ENCODE measurements at places on chromosomes 3 and 15.

GRCh38 chr3:123489400-123490004, 40.6 kb upstream of the ADCY5 start:
- no peak for DNase-seq

- no peak for DNase-seq
Observed at GRCh38 chr3:171959532-171960089, 79.8 kb upstream of the FNDC3B start.

- no peak for DNase-seq
Observed at GRCh38 chr3:115915061-115915460, 291.8 kb downstream of the GAP43 start.

- peak; percentile 50 for DNase-seq
Observed at GRCh38 chr3:59425942-59426341, 376.1 kb upstream of the CFAP20DC start.

GRCh38 chr3:116306720-116307119, 138.6 kb downstream of the LSAMP start:
- DNase-seq = no peak

DNA sequence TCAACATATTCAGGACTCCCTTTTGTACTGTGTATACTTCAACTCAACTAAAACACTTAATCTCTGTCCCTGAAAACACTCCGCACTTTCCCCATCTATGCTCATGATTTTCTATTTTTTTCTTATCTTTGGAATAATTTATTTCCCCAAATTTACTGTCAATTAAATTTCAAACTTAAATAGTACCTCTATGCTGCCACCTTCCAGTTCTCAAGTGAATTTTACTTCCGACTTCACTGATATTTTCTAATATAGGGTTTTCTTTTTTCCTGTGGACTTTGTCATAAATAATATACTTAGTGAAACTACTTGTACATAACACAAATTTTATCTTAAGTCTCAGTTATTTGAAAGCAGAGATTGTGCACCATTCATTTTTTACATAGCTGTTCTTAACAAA, 1303.3 kb downstream of the OTOL1 start:
- DNase-seq = no peak

DNA sequence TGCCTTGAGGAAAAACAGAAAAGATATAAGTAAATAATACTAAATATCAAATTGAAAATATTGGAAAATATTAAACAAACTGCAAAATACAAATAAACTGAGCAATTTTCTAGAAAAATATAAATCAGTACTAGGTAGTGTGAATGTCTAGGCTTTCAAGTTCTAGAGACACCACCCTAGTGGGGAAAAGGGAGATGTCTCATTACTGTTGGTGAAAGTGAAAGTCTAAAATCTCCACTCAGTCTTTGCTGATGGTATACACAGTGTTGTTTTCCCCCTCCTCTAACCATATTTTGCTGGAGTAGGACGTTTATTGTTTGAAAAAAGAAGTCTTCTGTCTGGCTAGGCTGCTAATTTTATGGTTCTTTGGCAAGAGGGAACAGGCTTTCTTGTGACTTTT, 1368.9 kb downstream of the OTOL1 start:
- DNase-seq = no peak

- no peak for DNase-seq
Observed at GRCh38 chr3:42159706-42160472, 68.7 kb downstream of the TRAK1 start.

DNA sequence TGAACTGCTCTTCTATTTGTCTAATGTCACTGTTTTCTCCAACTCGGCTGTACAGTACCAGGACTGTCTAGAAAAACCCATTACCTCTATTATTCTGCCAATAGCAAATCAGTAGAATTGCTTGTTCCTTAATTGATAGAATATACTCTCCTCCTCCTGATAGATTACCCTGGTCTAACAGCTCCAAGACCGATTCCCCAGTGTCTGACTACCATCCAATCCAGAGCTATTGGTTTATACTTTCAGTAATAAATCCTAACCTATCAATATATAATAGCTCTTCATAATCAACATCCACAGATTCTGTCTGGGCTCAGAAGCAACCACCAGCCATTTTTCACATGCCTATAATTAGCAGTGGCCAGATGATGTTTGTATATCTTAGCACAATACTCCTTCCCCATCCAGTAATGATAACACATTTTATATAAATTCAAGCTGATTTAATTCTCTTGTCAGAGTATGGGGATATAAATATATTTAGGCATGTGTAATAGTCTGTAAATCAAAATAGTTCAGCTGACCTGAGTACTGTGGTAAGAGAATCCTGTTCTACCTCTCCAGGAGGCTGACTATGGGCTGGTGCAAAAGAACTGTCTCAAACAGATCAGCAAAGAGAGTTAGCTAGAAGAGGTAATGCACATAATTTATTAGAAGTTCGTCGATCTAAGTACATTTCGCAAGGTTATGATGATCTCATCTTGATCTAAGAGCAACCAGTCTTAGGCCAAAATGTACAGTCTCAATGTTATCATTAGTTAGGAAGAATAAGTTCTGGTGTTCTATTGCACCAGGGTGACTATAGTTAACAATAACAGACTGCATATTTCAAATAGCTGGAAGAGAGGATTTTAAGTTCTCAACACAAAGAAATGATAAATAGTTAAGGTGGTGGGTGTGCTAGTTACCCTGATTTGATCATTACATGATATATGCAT, 193.4 kb downstream of the SHOX2 start:
- DNase-seq = no peak

GRCh38 chr3:186339180-186339918, 22.7 kb downstream of the DGKG start:
- DNase-seq = no peak

GRCh38 chr3:179410999-179411398, 40.3 kb downstream of the GNB4 start:
- DNase-seq = no peak

- no peak for DNase-seq
Observed at GRCh38 chr3:64916192-64916798, 228.5 kb upstream of the ADAMTS9 start.

DNA sequence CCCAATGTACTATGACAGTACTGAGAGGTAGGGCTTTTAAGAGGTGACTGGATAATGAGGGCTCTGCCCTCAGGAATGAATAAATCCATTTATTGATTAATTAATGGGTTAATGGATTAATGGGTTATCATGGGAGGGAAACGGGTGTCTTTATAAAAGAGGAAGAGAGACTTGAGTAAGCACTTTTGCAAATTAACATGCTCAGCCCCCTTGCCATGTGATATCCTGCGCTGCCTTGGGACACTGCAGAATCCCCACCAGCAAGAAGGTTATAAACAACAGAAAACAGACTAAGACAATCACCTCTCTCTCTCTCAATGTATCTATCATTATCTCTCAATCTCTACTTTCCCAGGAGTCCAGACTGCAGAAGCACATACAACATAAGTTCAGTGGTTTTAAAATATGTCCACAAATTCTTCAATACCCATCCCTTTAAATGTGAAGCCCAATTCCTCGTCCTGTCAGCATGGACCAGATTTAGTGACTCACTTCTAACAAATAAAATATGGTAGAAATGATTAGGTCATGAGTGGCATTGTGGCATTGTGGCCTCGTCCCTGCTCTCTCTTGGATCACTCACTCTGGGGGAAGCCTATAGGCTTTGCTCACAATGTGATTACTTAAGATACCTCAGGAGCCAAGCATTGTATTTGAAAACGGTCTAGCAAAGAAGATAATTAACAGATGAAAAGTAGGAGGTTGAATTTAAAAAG, 40.0 kb upstream of the IL12A start:
- DNase-seq = no peak

DNA sequence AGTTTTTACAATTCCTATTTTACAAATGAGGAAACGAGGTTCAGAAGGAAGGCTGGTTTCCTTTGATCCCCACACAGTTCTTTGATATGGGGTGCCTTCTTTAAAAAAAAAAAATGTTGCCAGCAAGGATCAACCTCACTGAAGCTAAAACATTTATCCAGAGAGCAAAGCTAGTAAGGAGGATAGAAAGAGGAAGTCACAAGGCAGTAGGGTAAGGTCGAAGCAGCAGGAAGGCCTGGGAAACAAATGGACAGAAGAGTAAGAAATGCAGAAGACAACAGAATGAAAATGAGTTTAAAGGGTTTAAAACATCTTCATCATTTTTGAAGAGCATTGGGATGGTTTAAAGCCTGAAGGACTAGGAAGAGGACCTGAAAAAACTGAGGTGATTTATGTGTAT, 30.6 kb upstream of the CP start:
- no peak for DNase-seq

- DNase-seq = no peak
Observed at GRCh38 chr15:68552773-68553172, 26.0 kb upstream of the CORO2B start.

DNA sequence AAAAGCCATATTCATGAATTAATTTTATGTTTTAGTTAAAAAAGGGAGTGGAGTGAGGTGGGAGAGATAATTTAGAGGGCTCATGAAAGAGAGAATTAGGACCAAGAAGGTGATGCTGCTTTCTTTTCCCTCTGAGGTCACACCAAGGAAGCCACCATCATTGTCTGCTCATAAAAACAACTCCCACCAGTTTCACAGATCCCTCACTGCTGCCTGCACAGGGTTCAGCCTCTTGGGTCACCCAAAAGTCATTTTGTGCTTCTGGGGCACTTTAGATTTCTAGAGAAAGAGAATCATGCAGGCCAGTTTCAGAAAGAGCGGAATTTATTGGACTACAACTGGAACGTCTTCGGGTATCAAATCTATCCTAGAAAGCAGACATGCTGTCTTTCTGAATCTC, 241.4 kb upstream of the EOMES start:
- peak; percentile 27 for DNase-seq

GRCh38 chr3:112671930-112672715, 31.2 kb upstream of the CCDC80 start:
- DNase-seq = no peak

DNA sequence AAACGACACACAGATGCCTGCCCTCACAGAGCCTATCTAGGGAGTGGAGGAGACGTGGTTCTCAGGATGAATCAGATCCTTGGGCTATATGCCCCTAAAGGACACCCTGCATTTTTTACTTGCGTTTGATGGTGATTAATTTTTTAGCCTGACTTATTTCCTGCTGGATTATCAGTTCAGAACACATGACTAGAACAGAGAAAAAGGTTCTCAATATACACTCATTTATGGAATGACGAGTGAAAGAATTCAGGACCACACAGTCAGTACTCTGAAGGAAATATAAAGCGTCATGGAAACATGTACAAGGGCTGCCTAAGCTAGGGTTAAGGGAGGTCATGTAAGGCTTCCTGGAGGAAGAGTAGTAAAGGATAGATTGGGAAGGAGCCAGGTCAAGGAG, 121.8 kb downstream of the SSR3 start:
- no peak for DNase-seq

DNA sequence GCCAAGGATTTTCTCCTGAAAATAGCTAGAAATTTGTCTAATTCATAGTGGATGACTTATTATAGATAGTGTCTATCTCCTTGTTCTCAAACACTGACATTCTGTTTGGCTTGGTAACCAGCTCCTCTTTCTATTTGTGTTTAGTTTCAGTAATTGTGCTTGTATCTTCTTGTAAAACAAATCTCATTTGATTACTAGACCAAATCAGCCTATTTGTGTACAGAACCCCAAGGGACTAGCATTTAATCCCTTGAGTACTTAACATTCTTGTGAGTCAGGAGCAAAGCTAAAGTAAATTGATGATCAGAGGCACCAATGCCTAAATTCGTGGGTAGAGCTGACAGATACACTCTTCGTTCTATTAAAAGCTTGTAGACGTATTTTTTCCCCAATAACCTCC, 306.5 kb upstream of the SLITRK3 start:
- no peak for DNase-seq

- DNase-seq = no peak
Observed at GRCh38 chr3:171257251-171258203, 202.7 kb downstream of the TNIK start.

DNA sequence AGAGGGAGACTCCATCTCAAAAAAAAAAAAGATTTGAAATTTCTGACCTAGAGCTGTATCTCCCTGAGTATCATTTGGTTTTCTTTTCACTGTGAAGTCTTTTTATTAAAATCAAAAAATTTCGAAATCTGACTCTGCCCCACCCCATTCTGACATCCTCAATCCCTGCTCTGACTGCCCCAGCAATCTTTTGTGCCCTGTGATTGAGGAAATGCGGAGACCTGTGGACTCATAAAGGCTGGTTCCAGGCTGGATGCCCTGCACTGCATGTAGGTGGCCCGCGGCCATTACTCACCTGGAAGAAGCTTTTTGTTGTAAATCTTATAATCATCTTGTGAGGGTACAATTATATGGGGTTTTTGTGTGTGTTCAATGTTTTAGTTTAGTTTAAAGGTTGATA, 147.3 kb upstream of the SEMA6D start:
- no peak for DNase-seq

- no peak for DNase-seq
Observed at GRCh38 chr15:58517682-58518525, 86.1 kb downstream of the LIPC start.

DNA sequence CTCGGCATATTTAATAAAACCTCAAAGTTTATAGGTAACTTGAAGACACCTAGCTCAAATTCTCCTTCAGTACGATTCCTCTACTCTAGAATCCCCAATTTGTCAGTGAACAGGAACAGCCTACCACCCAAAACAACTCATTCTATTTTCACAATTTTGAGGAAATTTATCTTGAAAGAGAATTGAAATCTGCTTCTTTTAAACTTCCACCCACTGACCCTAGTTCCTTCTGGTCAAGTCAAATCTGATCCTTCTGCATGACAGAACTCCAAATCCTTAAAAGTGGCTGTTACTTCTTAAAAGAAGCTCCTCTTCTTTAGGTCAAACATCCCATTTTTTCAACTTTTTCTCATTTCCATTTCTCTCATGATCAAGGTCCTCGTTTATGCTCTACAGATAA, 4.4 kb downstream of the GABPB1 start:
- DNase-seq = no peak

- no peak for DNase-seq
Observed at GRCh38 chr15:69600556-69601085, 148.0 kb downstream of the RPLP1 start.

GRCh38 chr3:134075568-134075825, 45.8 kb upstream of the SLCO2A1 start:
- DNase-seq = no peak

GRCh38 chr3:143060906-143061305, 58.7 kb upstream of the CHST2 start:
- no peak for DNase-seq

GRCh38 chr3:179852142-179852905, 184.4 kb downstream of the PEX5L start:
- DNase-seq = no peak

DNA sequence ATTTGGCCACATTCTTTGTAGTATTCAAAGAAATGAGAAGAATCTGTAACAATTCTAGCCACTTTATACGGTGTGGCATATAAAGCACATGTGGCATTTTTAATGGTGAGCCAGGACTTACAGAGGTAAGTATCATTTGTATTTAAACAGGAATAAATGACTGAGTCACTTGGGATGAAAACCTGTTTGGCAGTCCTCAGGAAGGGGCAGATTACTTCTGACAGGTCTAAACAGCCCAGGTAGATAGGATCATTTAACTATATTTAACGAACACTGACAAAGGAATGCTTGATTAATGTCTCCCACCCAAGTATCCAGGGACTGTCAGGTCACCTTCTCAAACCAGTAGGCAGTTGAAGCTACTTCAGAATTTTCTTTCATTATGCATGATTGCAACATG, 241.5 kb upstream of the SATB1 start:
- DNase-seq = no peak
